ENCODE measurements at places on chromosomes 7 and 10. TPM values are rescaled to one million over a fixed set of nuclear protein-coding genes. Genes with fewer than 3 reads are reported as not detected.
A peak's percentile ranks its signal among the peaks of the same experiment; 100 is the strongest.

The ZNF727 gene
- not detected for total RNA-seq

The SLC39A12 gene
- 0.10 TPM for total RNA-seq

The PNLIPRP2 gene
- not detected for total RNA-seq

The ADIRF gene
- total RNA-seq, result not detected

The TMEM176B gene
- total RNA-seq, result 1.4 TPM

The ADRA2A gene
- total RNA-seq, result 1.5 TPM

The MRPS33 gene
- 32.2 TPM for total RNA-seq

- DNase-seq, result no peak
Measured at GRCh38 chr7:98193474-98194180, 17.6 kb upstream of the BHLHA15 start.

DNA sequence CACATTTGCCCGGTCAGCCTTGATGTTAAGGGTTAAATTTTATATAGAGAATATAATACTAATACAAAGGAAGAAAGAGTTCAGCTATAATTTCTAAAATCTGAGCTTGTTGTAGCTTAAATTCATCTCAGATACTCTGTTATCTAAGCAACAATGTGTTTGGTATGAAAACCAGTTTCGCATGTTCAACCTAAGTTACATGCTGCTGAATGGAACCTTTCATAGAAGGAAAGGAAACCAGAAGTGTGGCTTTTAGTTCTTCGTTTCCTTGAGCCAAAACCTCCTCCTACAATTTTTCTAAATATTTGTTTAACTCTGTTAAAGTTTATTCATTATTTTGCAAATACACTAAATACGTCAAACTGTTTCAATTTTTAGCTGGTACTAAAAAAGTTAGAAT, 18.5 kb downstream of the AGR2 start:
- DNase-seq, result no peak

DNA sequence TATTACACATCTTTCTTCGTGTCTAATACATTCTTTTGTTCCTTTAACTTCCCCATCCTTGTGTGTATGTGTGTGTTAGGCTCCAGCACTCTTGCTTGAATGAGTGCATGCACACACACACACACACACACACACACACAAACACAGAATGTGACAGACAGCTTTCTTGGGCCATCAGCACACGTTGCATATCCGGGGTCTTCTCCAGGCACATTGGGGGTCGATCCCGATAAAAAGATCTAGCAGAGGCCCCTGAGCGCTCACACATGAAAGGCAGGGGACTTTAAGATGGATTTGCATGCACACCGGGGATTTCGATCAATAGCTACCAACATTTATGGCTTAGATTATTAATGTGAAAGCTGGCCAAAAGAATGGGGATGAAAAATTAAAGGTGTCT, 4.5 kb downstream of the SKIDA1 start:
- DNase-seq, result no peak

DNA sequence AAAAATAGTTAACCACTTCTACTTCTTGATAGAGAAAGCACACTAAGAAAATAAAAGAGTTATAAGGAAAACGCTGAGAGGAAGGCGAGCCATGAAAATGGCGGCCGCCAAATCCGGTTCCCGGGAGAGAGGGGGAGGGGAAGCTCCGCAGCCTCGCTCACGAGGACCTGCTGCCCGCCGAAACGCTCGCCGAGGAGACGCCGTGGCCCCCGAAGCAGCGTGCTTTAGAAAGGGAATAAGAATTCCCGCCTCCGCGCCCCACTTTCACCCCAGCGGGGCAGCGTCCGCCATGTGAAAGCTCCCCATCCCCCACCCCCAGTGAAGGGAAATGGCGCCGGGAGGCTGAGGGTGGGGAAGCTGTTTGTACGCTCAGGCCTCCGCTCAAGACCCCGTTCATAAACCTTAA, 505 bp downstream of the HNRNPA2B1 start:
- DNase-seq, result peak; percentile 65

- DNase-seq, result no peak
Measured at GRCh38 chr10:116888380-116889055, 39.2 kb downstream of the ENO4 start.

DNA sequence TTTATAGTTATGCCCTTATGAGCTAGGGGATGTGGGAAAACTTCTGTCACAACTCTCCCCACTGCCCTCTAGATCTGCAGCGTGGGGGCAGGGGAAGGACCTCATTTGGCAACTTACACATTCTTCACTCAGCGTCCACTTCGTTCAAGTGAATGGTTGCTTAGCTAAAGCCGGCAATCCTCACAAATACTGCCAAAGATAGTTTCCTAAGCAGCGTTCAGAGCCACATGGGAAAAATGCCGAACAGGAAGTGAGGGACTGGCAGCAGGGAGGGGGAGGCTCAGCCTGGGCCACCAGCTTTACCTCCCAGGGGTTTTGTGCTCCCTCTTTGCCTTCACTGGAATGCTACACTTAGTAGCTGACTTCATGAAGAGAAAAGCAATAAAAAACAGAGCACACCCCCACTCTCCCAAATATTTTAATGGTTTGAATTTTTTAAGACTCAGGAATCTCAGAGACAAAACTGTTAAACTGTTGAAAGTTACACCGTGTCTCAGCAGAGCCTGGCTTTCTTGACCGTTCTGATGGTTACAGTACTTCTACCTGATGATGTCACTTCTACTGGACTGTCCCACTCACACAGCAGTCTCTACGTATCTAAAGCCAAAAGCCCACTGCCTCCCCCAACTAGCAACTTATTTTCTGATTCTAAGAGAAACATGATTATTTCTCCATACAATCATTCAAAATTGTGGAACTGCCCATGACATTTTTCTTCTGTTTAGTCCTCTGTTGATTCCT, 10.4 kb downstream of the GRM3 start:
- DNase-seq, result no peak

GRCh38 chr10:34711500-34711899, 103.6 kb downstream of the PARD3 start:
- DNase-seq, result no peak

- DNase-seq, result no peak
Measured at GRCh38 chr10:100357059-100357858, 10.2 kb downstream of the SCD start.

GRCh38 chr10:65701168-65701776, 1224.6 kb upstream of the LRRTM3 start:
- DNase-seq, result no peak

DNA sequence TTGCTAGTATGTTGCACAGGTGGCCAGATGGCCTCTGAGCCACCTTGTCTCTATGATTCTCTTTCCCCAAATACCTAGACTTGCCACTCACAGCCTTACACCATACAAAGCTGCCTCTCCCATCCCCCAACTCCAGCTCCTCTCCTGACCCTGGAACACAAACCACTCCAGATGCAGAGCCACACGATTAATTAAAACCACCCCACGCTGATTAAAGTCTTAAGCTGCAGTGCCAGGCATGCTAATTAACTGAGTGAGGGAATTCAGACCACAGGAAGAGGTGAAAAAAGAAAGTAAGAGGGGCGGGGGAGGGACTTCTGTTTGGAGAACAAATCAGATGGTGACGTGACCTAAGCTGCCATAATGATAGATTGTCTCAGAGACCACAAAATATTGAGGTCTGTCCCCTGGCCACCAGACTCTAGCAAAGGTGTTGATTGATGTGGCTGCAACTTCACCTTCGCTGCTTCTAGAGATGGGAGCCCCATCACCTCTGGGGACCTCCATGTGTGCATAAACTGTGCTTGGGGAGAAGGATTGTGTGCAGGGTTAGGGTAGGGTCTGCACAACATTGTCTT, 331.3 kb downstream of the PLXNA4 start:
- DNase-seq, result no peak

GRCh38 chr7:105805447-105806019, 70.9 kb downstream of the ATXN7L1 start:
- DNase-seq, result no peak

DNA sequence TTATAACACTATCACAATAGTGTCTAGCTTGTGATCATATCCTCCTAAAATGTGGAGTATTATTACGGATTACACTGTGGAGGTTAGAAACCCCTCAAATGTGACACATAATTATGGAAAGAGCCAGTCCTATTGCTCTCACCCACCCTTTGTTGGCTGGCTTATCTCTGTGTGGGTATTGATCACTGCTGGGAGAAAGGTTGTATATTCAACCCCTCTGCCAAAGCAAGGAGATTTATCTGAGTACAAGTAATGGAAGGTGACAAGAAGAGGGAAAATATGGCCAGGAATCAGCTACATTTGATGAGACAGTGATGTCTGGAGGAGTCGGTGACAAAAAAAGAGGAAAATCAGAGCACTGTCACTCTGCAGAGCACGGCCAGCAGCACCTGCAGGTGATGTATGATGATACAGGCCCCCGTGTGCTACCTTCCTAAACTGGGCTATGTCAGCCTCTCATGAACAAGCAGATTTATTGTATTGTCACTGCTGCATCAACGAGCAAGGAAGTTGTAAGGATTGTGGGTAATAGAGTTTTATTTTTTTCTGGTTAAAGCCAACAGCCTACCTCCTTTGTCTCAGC, 235.3 kb downstream of the PHF14 start:
- no peak for DNase-seq

- DNase-seq, result no peak
Measured at GRCh38 chr10:133394801-133395221, 854 bp downstream of the MTG1 start.

DNA sequence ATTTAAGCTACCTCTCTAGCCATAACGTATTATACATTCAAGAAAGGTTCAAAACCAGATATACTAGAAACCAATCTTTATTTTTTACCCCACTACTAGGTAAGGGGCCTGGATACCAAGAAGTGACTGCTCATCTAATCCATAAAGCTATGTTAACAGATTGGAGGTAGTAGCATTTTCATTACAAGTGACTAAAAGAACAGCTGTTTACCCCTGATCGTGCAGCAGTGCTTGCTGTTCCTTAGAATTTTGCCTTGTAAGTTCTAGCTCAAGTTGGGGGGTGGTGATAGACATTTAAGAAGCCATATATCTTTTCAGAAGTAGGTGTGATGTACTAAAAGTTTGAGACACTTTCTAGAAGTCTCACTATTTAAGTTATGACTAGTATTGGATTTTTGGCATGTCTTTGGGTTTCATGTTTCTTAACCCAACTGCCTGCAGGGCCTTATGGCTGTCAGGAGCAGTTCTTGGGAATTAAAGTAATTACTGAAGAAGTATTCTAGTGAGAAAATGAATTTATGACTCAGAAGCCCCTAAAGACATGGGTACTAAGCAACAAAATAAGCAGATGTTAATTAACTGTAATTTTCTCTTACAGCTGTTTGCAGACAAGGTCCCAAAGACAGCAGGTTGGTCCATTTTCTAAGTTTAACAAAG, 2.3 kb downstream of the PPIA start:
- DNase-seq, result no peak

DNA sequence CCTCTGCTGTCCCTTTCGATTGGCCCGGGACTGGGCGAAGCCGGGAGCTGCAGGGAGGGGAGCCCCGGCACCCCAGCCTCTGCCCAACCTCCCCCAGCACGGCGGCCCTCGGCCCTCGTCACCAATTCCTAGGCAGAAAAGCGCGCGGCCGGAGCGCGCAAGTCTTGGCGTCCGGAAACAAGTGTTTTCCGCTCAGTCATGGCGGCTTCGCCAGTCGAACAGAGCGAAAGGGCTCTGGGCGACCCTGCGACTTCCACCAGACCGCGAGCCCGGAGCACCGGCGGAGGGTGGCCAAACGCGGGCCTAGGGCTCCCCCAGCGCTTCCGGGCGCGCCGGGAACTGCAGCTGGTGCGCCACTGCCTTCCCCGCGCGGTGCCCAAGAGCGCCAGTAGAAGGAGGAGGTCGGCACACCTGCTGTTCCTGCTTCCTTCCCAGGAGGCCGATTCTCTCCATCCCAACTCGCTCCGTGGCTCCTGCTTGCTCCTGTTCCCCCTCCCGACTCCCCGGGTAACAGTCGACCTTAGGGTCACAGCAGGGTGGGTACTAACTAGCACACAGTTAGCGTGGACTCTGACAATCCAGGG, 729.9 kb downstream of the ZWINT start:
- DNase-seq, result peak; percentile 88

- no peak for DNase-seq
Measured at GRCh38 chr7:135380351-135380750, 129.6 kb downstream of the CNOT4 start.

DNA sequence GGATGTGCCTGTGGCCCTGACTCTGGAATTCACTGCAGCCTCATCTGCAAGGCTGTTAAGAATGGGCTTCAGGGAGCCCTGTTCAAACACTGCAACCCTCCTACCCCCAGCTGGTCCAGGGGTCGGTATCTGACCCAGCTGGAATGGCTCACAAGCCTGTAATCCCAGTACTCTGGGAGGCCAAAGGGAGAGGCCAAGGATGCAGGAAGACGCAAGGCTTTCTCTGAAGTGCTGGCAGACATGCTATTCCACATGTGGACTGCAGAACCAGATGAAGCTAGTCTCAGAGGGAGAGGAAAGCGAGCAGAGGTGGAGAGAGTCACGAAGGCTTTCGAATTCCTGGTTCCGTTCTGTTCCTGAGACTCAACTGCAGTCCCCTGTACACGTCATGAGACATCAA, 45.0 kb downstream of the ESYT2 start:
- no peak for DNase-seq

GRCh38 chr10:114374053-114374791, 30.1 kb downstream of the AFAP1L2 start:
- no peak for DNase-seq

DNA sequence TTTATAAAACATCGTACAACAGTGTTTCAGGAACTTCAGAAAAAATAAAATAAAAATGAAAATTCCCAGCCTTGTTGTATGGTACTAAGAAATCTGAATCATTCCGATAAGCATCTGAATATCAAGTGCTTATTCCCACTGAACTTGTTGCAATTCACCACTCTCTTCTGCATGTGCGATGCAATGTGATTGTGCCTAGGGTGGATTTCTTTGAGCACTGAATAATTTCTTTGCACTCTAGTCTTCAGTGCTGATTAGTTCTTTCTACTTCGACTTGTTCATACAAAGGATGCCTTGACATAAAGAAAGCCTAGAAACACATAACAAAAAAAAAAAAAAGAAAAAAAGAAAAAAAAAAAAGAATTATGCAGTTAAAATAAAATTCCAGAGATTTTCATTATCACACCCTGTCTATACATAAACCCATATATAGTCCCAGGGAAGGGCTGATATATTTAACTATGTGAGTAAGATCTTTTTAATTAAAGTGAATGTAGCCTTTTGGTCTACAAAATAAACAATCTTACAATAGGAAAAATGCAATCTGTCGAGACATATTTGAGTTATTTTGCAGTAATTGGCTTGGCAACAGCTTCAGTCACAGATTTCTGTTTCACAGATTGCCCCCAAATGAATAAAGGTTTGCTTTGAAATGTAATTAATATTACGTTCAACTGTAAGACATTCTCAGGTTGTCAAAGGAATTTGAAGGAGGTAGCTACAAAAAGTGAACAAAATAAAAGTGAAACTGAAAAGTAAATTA, 1118.9 kb upstream of the CELF2 start:
- no peak for DNase-seq

- no peak for DNase-seq
Measured at GRCh38 chr10:128877141-128877540, 589.9 kb upstream of the MGMT start.

GRCh38 chr7:8418629-8419245, 14.7 kb upstream of the NXPH1 start:
- DNase-seq, result peak; percentile 65

Data from endothelial cell (in vitro differentiated cells).